ENCODE measurements at places on chromosomes 6 and 20.

DNA sequence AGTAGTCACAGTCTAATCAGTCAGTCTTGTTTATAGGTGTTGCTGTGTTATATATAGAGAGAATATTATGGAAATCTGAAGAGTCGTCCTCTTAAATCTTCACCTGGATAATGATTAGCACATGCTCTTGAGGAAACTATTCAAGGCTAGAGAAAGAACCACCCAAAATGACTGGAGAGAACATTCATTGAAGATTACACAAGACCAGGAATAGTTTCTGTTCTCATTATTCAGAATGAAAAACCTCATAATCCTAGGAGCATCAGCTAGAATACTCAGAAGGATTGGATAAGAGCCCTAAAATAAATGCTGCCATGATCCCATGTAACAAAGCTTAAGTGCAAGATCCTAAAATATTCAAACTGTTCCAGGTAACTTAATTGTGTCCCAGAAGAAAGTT lies 278.2 kb upstream of the PREP start:
- no peak for DNase-seq

DNA sequence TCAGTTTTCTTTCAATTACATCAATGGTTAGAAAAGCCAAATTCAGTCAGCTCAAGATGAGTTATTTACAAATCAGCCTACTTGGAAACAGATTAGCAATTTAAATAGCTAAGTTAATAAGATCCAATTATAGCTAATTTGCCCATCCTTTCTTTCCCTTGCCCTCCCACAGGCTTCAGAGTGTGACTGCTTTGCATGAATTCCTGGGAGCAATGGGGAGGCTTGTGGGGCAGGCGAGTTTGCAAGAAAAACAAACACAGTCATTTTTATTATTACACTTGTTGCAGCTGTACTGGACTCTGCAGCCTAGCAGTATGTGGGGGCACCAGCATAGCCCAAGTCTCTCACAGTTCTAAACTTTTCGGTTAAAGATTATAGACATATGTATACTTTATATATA lies 219.0 kb downstream of the NKAIN2 start:
- DNase-seq = no peak

DNA sequence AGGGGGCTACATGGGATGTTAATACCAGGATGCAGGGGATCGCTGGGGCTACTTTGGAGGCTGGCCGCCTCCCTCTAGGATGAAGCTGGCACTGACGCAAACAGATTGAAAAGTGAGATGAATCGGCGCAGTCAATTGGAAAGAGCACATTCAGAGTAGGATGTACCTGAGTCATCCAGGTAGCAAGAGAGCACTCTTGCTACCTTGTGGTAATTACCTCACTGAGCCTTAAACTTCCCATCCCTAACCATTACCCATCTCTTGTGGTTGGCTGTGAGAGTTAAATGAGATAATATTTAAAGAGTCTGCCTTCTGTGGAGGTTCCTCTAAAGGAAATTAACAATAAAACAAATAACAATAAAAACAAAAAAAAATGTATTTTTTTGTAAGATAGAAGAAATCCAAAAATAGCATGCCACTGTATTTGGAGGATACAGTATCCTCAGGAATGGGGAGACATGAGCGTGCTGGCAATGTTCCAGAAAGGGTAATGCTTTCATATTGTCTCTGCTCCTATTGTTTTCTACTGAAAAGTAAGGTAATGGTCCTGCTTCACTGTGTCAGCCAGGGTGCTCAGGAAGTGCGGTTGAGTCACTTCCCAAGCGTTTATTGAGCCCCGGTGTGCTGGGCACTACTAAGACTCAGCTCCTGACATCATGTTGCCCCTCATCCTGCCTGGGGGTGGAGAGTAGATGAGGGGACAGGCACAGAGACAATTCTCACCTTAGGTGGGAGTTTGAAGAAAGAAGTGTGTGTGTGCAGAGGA lies 301.1 kb downstream of the EYA4 start:
- DNase-seq = no peak

DNA sequence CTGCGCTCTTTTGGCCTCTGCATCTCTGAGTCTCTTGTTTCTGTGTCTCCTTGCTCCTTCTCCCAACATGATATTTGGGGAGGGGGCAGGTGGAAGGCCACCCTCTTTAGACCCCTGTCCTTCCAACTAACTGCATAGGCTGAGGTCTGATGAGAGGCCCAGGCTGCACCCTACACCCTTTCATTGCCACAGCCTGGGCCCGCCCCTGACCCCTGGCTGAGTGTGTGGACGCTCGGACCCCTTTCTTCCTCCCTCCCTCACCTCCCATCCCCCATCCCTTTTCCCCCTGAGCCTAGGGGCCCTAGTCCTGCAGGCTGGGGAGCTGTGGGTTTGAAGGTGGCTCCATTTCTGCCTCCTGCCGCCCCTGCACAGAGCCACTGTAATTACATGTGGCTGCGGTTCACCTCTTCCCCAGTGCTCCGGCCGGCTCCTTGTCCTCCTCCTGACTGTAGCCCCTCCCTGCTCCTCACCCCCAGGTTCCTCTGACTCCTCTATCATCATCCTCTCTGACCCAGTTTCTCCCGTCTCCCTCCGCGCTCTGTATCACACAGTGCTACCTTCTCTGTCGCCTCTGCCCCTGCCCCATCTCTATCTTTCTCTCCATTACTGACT lies 6.8 kb downstream of the MDFI start:
- no peak for DNase-seq

- no peak for DNase-seq
Measured at GRCh38 chr20:53149890-53150205, 177.7 kb downstream of the TSHZ2 start.

- no peak for DNase-seq
Measured at GRCh38 chr6:154239392-154239791, 117.2 kb downstream of the IPCEF1 start.

GRCh38 chr20:40326784-40327183 lies 362.3 kb downstream of the MAFB start:
- DNase-seq = no peak

GRCh38 chr6:143612186-143612585 lies 65.6 kb upstream of the PHACTR2 start:
- DNase-seq = no peak

GRCh38 chr6:122663981-122664380 lies 53.8 kb downstream of the PKIB start:
- no peak for DNase-seq

GRCh38 chr20:9392892-9393857 lies 121.2 kb upstream of the LAMP5 start:
- no peak for DNase-seq

DNA sequence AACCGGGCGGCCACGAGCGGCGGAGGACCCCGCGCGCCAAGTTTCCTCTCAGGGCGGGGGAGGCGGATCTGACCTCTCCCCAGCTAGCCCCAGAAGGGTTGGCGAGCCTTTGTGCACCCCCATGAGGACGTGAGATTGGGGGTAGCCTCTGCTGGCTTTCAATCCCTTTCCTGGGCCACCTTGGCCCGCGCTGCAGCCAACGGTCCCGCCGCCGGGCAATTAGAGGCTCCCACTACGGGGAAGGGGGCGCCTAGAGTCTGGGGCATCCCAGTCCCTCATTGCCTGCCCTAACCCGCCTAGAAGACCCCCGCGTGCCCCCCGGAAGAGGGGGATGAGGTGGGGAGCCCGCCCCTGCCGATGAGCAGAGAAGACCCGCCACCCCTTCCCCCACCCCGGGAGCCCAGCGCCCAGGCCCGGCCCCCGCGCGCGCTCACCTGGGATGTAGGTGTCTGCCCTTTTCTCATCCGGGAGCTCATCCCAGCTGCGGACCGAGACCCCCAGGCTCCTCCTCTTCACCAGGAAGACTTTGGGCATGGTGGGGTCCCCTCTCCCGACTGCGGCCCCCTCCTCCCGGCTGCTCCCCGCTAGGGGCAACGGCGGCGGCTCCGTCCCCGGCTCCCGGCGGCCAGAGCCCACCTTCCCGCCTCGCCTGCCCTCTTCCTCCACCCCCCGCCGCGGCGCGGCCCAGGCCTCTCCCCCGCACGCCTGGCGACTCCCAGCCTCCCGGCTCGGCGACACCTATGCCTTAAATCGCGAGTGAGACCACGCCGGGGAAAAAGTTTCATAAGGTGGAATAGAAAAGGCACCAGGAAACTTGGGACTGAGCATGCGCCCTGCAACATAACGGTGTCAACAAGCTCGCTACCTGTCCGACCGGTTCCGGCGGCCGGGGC lies at the start of gene OVOL2:
Gene OVOL2 (minus strand): TSS at position 816 of the 893 bp plus-strand sequence. CDS start 282 bp downstream, at position 534.
- no peak for DNase-seq
